IMR-90 (cell line): ENCODE measurements at places on chromosomes 3 and 15. TPM values are rescaled to one million over a fixed set of nuclear protein-coding genes. Genes with fewer than 3 reads are reported as not detected.

GRCh38 chr3:44070841-44071546, 170.7 kb upstream of the TOPAZ1 start:
- DNase-seq, result no peak

DNA sequence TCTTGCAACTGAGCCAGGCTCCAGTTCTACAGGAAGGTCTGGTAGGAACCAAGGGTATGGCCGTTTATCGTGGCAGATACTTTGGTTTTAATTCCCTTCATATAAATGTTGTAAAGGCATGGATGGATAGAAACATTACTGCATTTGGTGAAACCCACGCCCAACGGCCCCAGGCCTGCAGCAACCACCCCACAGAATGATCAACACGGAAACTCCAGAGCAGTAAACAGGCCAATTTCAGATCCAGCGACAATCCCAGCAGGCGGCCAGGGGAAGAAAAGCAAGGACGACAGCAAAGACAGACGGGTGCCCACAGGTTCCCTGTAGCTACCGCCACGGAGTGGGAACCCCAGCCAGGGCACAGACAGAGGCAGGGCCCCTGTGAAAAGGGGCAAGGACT, 32.6 kb upstream of the PCSK6 start:
- DNase-seq, result no peak

The UBXN7 gene
- total RNA-seq, result 16.1 and 18.9 TPM in 2 replicates

The DZIP1L gene
- 14.7 and 21.4 TPM in 2 replicates for total RNA-seq
